ENCODE measurements at places on chromosomes 7 and 10.

- no peak for DNase-seq
These were observed 320.6 kb downstream of the FRMD4A start for GRCh38 chr10:14010101-14010558.

- no peak for DNase-seq
These were observed 330.8 kb upstream of the NFE2L3 start for GRCh38 chr7:25821225-25821624.

DNA sequence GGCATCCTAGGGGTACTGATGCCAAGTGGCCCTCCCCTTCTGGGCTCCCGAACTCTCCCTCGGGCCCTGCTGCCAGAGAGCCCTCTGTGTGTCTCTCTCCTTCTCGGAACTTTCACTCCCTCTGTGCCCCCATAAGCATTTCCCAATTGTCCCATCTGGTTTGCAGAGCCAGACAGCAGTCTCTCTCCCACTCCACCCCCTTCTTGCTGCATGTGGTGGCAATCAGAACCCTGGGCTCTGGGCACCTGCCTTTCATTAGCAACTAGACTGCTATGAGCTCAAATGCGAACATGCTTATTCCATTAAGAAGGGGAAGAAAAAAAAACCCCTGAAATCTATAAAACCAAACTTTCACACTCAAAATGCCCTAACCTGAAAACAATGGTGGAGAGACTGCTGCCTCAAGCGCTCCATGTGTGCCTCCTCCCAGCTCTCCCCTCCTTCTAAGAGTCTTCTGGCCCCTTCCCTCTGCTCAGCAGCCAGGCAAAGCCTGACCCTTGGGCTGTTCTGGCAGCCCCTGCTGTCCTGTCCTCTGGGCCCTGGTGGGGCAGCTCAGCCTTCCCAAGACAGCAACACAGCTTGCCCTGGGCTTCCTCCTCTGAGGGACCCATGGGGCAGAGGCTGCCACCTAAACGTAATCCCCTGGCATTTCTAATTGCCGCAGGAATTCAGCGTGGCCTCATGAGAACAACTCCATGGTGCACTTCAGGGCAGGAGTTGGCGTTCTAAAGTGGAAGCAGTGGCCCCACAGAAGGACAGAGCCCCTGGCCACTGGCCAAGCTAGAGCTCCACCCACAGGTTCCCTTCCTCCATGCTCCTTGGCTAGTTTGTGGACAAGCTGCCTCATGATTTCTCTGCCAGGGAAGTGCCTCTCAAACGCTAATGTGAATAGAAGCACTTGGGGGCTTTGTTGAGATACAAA is 415.4 kb downstream of the PLXNA4 start:
- DNase-seq = no peak

- DNase-seq = no peak
These were observed 53.8 kb downstream of the KDM7A start for GRCh38 chr7:140122965-140123364.

GRCh38 chr10:114208351-114208750 is 29.2 kb downstream of the TDRD1 start:
- no peak for DNase-seq

- no peak for DNase-seq
These were observed 162.1 kb upstream of the RNF32 start for GRCh38 chr7:156478486-156478885.

DNA sequence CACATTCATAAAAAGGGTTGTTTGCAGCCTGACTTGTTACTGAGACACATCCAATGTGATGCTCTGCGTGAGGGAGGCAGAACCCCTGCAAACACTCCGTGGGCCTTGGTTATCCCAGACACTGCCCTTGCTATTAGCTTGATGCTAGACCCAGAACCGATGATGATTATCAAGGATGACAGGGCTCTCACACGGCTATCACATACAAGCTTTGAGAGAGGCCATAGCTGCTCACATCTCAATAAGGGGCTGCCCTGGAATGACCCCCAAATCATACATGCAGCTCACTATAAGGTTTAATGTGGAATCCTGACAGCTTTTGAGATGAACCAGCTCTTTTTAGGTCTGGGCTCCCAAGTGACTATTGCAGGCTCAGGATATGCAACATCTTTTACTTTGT is 44.4 kb upstream of the TCERG1L start:
- DNase-seq = no peak

Measured in right kidney (tissue), 9 donors.